ENCODE measurements at places on chromosomes 1 and 21.

- DNase-seq = no peak
Observed at GRCh38 chr1:226798427-226799411, 59.6 kb upstream of the ITPKB start.

- DNase-seq = no peak
Observed at GRCh38 chr1:168392958-168393549, 112.4 kb downstream of the TBX19 start.

DNA sequence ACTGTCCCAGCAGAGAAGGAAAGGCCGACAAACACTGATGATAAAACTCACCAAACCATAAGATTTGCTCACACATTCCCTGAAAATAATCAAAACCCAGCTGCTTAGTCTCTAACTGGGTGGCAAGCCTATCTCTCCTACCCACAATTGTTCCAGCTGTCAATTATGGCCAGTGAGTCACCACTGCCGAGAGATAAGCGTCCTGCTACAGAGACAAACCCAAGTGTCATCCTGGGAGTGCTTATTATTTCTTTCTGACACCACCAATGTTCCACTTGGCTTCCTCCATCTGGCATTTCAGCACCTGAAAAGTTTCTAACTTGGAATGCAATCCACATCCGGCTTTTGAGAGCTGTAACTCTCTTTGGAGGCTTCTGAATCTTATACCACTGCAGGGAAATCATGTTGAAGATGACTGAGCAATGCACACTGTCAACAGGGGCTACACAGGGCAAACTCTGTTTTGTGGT lies 51.5 kb upstream of the VAV3 start:
- DNase-seq = no peak

- DNase-seq = no peak
Observed at GRCh38 chr1:6093611-6094010, 47.9 kb downstream of the KCNAB2 start.
